HT-29 (cell line): ENCODE measurements at places on chromosomes 4 and X. TPM values are rescaled to one million over a fixed set of nuclear protein-coding genes. Genes with fewer than 3 reads are reported as not detected.

- DNase-seq: peak; percentile 38
Measured at GRCh38 chr4:15665753-15666365, 10.7 kb upstream of the FBXL5 start.

DNA sequence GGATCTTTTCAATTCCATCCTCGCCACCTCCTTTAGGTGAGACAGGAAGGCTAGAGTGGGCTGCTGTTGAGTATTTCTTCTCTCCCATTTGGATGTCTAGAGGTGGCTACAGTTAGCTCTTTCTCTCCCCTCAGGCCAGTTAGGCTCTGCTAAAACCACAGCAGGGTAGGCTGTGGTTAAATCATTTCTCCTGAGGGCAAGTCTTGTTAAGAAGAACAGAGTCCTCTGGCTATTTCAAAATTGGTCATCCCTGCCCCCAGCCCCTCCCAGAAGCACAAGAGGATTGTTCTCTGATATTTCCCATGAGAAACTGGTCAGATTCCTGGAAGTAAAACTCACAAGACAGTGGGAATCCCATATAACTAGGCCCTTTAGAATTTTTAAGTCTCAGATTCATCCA lies 1359.5 kb downstream of the TECRL start:
- DNase-seq: no peak

GRCh38 chr4:169199184-169199583 lies 71.6 kb downstream of the SH3RF1 start:
- no peak for DNase-seq

DNA sequence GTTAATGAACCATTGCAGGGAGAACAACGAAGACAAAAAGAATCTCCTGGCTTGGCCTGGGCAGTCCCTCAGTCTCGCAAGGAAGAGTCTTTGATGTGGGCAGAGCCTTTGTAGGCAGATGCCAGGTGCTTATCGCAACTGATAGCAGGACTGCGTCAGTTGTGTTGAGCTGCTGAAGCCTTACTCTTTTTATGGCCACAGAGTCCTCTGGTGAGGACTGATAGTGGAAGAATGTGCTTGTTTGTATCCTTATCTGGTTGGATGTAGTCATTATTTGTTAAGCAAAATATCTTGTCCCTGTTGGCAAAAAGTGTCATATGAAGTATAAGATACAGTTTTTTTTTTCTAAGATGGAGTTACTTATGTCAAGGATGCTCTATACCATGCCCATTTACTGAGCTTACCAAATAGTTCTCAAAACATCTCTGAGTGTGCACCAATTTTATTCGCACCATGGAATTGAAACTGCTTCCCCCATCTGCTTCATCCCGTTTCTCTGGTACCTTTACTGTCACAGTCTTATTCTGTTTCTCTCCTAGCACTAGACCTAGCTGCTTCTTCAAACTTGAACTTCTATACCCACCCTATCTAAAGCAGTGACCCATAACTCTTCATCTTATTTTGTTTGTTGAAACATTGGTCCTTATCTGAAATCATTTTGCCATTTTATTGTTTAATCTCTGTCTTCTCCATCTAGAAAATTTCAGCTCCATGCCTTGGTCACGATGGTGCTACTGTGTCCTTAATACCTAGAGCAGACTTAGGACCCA lies 47.0 kb upstream of the SPRY1 start:
- peak; percentile 13 for DNase-seq

- no peak for DNase-seq
Measured at GRCh38 chr4:4859799-4860599, 534 bp downstream of the MSX1 start.

DNA sequence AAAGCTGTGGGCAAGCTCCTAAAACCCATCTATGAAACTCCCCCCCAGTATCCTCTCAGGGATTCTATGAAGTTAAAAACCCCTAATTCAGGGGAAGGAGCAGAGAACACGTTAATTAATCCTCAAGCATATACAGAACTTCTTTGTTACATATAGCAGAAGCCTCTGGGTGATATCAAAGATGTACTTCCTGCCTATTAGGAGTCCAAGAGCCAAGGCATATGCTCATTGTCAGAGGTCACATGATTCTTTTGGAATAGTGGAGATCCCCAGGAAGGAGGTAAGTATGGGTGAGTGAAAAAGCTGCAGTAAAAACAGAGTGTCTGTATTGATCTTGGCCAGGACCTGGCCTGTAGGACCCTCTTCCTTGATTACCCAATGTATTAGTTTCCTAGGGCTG lies 2.9 kb upstream of the SPARCL1 start:
- no peak for DNase-seq

- DNase-seq: peak; percentile 96
Measured at GRCh38 chrX:131746491-131746968, 202.7 kb downstream of the OR13H1 start.

- no peak for DNase-seq
Measured at GRCh38 chrX:105526431-105526830, 295.9 kb upstream of the NRK start.

DNA sequence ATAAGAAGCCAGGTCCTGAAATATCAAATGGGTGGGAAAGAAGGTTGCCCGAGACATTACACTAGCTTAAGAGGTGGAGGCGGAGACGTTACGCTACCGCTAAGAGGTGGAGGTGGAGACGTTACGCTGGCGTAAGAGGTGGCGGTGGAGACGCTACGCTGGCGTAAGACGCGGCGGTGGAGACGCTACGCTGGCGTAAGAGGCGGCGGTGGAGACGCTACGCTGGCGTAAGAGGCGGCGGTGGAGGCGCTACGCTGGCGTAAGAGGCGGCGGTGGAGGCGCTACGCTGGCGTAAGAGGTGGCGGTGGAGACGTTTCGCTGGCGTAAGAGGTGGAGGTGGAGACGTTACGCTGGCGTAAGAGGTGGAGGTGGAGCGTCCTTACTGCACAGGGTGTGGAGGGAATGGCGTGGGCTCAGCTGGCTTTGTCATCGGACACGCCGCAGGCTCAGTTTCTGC lies 12.8 kb downstream of the CYP4V2 start:
- DNase-seq: no peak

- no peak for DNase-seq
Measured at GRCh38 chr4:156193800-156194199, 240.1 kb upstream of the CTSO start.

DNA sequence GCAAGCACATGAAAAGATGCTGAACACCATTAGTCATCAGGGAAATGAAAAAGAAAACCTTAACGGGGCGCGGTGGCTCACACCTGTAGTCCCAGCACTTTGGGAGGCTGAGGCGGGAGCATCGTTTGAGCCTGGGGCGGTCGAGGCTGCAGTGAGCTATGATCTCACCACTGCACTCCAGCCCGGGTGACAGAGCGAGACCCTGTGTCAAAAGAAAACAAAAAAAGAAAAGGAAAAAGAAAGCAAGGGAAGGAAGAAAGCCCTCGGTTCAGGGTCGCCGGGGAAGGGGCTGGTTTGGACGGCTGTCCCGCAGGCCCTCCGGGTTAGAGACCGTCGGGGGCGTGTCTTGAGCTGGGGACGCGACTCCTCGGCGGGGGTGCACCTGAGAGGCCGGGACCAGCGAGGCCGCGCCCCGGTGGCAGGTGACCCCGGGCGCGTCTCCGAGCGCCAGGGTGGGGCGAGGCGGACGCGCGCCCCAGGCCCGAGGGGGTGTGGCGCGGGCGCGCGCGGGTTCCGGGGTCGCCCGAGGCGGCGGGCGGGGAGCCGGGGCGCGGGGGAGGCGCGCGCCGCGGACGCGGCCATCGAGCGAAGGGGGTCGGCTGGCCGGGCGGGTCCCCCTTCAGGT lies 478 bp upstream of the PLXNA3 start:
- DNase-seq: peak; percentile 67

- DNase-seq: peak; percentile 80
Measured at GRCh38 chrX:73581002-73581628, 18.1 kb downstream of the CHIC1 start.

DNA sequence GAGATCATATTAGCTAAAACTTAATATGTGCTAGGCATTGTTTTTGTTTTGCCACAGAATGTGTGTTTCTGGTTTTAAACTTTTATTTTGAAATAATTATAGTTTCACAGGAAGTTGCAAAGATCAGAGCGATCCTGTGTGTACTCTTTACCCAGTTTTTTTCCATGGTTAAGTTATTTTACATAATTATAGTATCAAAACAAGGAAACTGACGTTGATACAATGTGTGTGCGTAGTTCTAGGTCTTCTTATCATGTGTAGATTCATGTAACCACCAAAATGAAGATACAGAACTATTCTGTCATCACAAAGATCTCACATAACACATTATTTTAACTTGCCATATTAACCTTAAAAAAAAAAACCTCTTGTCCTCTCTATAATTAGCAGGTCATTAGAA lies 69.2 kb downstream of the BLTP1 start:
- no peak for DNase-seq

GRCh38 chrX:54641530-54641929 lies 111.5 kb downstream of the GNL3L start:
- DNase-seq: no peak

- DNase-seq: no peak
Measured at GRCh38 chr4:5843573-5844530, 49.0 kb downstream of the CRMP1 start.

DNA sequence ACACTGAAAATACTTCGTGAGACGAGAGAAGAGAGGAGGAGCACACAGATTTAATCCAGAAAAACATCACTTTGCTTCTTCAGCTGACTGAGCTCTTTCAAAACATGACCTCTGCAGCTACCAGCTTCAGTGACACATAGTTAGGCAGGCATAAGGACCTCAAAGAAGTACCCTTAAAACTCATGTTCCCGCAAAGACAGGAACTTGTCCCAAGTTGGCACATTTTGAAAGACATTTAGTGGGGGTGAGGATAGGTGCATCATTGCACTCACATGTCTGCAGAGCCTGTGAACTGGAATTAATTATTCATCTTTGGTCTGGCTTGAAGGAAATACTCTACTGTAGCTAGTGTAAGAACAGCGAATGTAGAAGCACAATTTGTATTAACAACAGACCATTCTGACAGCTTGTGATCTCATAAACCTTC lies 221.8 kb downstream of the MGST2 start:
- no peak for DNase-seq

DNA sequence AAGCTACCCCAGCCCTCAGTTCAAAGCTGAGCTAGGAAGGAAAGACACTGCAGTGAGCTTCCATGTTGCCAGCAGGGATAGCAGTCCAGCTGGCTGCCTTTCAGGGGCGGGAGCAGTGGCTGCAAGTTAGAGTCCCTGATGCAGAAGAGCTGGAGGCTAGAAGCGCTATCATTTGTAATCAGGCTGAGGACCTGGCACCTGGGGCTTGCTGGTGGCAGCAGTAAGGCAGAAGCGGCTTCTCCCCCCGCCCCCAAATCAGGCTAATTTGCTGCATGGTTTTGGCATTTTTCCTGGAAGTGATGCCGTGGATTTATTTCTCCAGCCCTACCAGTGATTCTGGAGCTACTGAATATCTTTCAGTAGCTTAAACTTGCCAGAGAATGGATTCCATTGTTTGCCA lies 203.3 kb downstream of the CLCN4 start:
- DNase-seq: no peak

DNA sequence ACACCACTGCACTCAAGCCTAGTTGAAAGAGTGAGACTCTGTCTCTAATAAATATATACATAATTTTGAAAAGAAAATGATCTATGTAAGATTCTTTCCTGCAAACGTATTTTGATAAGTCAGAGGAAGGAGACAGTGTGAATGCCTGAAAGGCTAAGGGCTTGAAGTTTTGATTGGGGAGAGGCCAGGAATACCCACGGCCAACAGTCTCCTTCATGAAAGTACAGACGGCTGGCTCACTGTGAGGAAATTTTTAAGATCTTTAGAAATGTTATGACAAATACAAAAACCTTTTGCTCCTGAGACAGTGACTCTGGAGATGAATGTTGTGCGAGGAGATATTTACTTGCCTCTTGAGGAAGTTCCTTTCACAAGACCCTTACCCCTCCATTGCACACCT lies 111.4 kb upstream of the KLHL13 start:
- no peak for DNase-seq

DNA sequence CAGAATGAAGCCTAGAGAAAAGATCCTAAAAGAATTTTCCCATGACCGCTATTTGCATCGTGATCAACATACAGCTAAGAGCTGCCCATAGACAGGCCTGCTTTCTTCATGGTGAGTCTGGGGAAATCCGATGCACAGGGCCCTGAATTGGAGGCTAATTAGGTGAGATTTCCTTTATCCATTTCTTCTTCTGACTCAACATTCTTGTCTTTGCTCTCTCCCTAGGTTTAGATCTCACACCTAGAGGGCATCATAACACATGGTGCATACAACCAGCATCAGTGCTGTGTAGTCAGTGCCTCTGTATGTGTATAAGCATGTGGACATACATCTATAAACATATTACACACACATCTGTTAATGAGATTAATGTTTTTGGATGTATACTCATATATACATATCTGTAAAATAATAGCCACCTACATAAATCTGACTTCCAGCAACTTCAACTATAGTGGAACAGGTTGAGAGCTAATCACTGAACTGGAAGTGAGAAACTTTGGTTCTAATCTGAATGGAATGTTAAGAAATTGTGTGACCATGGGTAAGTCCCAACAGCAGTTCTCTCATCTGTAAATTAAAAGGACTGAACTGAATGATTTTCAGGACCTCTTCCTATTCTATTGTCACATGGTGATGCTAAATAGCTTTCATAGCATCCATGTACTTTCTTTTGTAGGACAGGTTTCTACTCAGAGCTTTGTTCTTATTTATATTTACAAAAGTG lies 17.5 kb downstream of the GATB start:
- DNase-seq: no peak

DNA sequence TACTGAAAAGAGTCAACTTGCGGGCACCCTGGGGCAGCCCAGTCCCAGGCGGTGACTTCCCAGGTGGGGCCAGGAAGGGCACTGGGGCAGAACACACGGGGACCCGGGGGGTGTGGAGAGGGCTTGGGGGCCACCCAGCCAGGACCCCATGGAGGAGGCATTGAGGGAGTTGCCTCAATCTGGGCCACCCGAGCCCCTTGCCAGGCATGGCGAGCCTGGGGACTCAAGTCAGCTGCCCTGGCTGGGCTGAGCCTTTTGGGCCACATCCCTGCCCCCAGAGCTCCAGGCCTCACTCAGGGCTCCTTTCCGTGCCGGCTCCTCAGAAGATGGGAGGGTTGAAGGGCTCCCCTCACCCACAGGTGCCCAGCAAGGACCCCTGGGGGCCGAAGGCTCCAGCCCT lies 6.6 kb upstream of the CPLX1 start:
- no peak for DNase-seq

DNA sequence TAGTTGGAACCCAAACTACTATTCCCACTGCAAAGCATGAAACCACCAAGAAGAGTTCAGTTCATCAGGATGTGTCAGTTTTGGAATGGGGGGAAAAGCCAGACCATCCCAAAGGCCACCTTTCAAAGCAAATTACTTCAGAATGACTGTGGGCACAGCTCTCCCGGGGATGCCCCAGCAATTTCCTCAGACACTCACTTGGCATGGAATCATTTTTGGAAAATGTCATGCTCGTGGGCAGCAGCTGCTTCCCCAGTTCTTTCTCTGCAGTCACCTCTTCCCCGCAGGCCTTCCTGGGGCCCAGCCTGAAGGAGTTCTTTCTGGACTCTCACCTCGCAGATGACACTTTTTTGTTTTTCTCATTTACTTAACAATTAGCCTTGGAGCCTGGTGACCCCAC lies 350.3 kb downstream of the NR3C2 start:
- DNase-seq: no peak

The APOO gene
- total RNA-seq: 5.2 and 6.4 TPM in 2 replicates

The N4BP2 gene
- 1.8 and 2.3 TPM in 2 replicates for total RNA-seq

The VCX gene
- total RNA-seq: not detected in 2 replicates

The PCDH19 gene
- not detected in 2 replicates for total RNA-seq

The ALB gene
- total RNA-seq: not detected in 2 replicates
